ENCODE measurements at places on chromosomes 5 and 9.

DNA sequence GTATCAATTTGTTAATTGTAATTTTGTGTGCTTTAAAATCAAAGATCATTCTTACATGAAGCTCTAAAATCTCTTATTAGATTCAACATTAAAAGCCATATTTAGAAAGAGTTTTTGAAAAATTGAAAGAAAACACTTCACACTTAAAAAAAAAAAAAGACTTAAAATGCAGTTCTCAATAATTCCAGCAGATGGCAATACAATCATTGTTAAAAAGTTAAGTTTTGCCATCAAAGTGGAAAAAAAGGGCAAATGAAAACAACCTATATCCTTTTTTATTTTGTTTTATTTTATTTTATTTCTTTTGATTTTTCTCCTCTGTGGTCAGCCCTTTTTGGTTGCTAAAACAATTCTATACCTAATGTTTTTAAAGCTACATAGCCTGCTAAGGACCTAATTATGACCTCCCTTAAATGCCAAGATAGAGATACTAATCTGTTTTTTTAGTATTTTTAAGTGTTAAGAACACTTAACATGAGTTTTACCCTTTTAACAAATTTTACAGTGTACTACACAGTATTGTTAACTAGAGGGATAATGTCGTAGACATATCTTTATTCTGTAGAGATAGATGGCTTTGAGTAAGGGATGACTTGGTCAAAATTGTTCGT lies 154.2 kb upstream of the DAB2 start:
- DNase-seq, result no peak

DNA sequence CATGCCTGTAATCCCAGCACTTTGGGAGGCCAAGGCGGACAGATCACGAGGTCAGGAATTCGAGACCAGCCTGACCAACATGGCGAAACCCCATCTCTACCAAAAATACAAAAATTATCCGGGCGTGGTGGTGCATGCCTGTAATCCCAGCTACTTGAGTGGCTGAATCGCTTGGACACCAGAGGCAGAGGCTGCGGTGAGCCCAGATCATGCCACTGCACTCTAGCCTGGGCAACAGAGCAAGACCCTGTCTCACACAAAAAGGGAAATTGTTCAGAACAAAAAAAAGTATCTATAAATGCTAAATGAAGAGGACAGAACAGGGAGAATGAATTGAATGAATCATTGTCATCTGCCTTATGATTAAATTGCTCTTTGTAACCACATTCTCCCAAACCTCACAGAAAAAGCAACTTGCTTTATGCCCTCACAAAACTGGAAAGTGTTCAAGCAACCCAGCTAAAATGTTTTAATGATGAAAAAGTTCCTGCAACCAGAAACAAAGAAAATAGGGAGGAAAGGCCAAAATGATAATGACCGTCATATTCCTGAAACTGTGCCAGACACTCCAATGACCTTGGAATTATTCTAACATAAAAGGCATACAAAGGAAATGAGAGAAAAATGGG lies 83.7 kb downstream of the SERINC5 start:
- DNase-seq, result no peak

DNA sequence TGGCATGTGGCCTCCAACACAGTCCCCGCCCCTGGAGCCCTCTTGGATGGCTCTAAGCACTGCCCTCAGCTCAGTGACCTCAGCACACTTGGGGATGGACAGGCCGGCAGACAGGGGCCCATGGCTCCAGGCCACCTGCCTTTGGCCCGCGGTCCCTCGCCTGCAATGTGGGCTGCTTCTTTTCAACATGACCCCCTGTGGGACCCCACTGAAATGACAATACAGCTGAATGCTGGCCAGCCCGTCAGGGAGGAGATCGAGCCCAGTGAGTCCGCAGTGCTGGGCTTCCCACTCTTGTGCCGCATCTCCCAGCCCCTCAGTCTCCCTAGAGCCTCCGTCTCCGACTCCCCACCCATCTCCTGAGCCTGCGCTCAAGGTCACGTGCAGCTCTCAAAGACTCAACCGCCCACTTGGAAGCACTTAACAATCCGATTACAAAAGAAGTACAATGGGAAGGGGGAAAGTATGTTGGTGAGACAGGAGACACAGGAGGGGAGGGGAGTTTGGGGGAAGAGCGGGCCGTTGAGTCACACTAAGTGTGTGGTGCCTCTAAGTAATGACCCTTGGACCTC lies 238.9 kb downstream of the HSPA4 start:
- DNase-seq, result no peak

DNA sequence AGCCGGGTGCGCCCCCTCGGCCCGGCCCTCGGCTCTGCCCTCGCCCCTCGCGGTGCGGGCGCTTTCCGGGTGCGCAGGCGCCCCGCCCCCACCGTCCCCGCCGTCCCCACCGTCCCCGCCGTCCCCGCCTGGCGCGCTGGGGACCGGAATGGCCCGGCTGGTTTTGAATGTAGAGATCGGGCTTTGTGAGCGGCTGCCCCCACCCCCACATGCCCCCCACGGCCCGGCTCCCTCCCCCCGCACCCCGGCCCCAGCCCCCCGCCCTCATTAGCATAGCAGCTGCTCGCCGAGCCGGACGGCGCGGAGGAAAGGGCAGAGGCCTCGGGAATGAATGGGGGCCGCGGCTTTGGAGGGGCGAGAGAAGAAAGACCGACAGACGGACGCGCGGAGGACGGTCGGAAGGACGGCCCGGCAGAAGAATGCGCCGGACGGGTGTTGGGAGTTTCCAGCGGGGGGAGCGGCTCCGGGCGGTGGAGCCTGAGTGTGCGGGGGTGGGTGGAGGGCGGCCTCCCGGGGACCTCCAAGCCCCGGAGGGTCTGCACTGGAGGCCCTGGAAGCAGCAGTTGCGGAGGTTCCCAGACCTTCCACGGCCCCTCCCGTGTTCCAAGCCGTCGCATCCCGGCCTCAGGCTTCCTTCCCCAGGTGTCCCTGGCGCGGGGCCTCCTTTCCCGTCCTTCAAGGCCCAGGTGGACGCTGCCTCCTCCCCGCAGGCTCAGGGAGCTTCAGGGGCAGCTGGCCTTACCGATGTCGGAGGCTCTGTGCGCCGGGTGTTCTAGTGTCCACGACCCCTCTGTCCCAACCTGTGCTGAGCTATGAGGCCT lies 6.0 kb downstream of the NRARP start:
- DNase-seq, result no peak

GRCh38 chr9:27388150-27388549 lies 91.2 kb upstream of the EQTN start:
- no peak for DNase-seq

DNA sequence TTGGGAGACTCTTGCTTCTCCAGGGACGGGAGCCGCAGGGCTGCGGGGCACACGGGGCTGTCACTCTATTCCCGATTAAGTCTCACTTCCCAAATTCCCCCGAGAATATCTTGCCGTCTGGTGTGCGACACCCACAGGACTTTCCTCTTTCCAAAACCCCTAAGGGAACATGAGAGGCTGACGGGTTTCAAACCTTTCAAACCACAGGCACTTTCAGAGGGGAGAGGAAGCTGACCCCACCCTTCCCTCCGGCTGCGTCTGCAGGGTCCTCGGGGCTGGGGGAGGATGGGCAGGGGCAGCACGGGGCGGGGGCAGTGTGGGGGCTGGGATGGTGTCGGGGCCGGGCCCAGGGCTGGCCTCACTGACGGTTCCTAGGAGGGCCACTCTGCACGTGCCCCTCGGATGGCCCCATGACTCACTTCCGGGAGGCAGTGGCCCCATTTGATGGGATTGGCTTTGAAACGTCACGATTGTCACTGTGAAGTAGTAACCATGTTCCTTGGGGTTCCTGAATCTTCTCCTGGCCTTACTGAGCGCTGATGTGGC lies 38.2 kb downstream of the SLC9A3 start:
- DNase-seq, result no peak

GRCh38 chr9:126974594-126974993 lies 60.0 kb downstream of the RALGPS1 start:
- no peak for DNase-seq

DNA sequence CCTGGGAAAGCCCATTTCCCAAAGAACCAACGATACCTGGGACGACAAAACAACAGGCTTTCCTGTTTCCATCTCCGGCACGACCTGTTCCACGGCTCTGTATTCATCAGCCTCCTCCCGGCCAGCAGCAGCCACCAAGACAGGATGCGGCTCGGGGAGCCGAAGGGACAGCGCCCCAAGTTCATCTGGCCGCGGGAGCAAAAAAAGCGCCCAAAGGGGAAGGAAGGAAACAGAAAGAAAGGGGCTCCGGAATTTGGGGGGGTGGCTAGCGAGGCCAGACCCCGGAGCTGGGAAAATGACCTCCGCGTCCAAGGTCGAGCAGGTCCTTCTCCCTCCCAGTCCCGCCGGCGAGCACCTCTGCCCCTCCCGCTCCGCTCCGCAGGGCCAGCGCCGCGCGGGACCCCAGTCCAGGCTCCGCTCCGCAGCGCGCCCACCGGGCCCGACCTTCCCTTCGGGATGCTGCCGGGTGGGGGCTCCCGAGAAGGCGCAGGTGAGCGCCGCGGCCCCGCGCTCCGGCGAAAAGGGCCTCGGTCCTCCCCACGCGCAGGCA lies 608 bp downstream of the ELOVL7 start:
- no peak for DNase-seq

DNA sequence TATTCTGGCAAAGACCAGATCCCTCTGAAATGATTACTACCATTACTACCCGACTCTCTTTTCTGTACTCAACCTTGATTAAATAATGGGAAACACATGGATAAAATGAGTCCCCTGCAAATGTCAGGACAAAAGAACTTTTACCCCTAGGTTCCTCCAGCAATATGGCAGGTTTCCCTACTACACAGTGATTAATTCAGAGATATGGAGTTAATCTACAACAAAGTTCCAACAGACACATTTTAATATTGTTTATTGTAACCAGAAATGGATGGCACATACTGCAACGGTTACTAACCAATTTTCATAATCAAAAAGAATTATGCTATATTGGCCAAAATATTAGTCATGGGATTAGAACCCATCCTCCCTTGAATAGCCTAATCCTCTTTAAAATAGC lies 294.8 kb downstream of the ATPSCKMT start:
- no peak for DNase-seq

DNA sequence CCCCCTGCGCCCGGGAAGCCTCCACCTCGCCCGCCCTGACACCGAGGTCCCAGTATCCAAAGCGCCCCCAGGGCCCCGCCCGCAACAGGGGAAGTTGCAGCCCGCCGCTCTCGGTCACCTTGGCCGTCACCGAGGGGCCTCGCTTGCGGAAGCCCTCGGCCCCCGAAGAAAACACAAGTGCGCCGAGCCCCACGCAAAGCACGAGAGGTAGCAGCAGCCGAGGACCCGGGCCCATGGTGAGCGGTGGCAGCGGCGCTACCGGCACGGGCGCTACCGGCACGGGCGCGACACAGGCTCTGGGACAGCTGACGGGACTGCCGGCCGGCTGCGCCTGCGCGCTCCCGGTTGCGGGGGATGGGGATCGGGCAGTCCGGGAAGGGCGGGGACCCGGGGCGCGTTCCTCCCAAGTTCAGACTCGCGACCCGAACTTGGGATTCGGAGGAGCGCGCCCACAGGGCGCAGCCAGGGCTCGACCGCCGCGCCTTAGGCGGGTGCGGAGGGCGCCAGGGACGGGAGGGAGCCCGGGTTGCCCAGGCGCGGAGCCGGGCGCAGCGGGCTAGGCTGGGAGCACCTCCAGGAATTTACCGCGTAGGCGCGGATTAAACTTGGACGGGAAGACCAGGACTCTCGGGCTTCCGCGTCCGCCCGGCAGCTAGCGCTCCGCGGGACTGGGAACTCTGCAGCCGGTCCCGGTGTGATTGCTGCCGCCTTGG lies at the start of gene PPIC:
Gene PPIC, minus strand, starts transcription at position 335 of the 713 bp plus-strand sequence. Its CDS starts 100 bp downstream, at position 235.
- DNase-seq, result no peak
